ENCODE measurements at places on chromosomes 7 and 10.

GRCh38 chr10:123883673-123884320 is 7.8 kb downstream of the CPXM2 start:
- DNase-seq: no peak

- no peak for DNase-seq
These were observed 79.1 kb downstream of the AASS start for GRCh38 chr7:122064971-122065370.

- peak; percentile 31 for DNase-seq
These were observed at the start of gene SMO for GRCh38 chr7:129188372-129188891. SMO (plus strand) TSS chr7:129188633; CDS start chr7:129189152, 519 bp downstream.

DNA sequence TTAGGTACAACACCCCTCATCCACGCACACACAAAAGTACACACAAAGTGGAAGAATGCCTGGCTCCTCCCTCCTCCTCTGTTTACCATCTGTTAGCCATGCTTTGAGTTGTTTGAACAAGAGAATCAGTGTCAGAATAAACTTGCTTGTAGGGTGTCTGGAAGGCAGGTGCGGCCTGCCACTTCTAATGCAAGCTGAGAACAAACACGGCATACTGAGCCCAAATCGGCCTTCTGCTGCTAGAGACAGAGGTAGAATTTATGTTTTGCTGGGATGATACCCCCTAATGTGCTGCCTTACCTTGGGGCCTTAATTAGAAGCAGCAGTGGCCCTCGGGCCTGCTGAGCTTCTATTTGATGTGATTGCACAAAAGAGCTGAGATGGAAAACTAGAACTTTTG is 24.9 kb upstream of the FAM180A start:
- no peak for DNase-seq

- peak; percentile 67 for DNase-seq
These were observed 517.5 kb downstream of the DNAJB6 start for GRCh38 chr7:157854066-157854891.

DNA sequence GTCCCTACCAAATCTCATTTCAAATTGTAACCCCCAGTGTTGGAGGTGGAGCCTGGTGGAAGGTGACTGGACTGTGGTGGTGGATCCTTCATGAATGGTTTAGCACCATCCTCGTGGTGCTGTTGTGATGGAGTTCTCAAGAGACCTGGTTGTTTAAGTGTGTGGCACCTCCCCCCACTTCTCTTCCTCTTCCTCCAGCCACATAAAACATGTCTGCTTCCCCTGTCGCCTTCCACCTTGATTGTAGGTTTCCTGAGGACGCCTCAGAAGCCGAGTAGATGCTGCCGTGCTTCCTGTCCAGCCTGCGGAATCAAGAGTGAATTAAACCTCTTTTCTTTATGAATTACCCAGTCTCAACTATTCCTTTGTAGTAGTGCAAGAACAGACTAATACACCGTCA is 21.0 kb downstream of the GRB10 start:
- no peak for DNase-seq

GRCh38 chr7:39304668-39305405 is 261.4 kb upstream of the YAE1 start:
- DNase-seq: no peak

DNA sequence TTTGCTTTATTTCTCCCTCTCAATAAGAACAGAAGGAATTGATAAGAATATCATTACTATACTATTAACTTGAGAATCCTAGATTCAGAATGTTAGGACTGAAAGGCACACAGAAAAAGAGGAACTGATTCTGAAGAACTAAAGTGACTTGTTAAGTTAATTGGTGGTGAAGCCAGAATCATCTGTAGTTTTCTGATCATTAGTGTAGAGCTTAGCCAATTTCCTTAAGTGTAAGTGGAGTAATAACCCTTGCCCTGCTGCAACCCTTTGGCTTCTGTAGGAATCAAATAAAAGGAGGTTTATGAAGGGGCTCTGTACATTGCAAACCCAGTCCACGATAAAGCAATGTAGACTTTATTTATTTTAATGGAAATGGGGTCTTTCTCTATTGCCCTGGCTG is 1186.0 kb downstream of the SORCS3 start:
- DNase-seq: no peak

DNA sequence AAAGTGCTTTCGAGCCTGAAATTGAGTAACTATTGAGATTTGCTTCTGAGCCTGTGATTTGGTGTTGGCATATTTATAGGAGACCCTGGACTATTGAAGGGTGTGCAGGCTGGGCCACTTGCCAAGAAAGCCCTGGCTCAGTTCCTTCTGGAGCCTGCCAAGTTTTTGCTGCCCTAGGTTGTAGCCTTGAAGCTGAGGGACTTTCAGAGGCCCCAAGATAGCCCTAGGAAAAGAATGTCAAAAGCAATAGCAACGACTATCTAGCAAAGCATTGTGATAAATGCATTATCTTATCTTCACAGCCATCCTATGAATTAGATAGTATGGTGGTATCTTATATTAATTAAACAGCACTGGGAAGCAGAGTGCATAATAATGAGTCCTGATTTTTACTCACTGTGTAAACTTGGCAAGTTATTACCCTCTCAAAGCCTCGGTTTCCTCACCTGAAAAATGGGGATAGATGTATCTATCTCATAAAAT is 473.7 kb upstream of the PODXL start:
- DNase-seq: peak; percentile 82

DNA sequence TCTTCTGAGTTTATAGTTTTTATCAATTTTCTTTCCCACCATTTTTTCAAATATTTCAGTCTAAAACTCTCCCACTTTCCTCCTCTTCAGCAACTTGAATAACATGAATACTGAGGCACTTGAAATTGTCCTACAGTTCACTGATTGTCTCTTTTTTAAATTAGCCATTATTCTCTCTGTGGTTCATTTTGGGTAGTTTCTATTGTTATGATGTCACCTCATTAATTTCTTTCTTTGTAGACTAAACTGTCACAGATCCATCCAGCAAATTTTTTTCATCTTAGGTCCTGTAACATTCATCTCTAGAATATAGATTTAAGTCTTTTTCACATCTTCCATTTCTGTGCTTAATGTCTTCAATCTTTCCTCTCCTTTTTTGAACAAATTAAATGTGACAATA is 144.8 kb downstream of the LRRN3 start:
- DNase-seq: no peak

- no peak for DNase-seq
These were observed 12.2 kb downstream of the CPA2 start for GRCh38 chr7:130278860-130279259.

GRCh38 chr10:78664929-78665553 is 403.7 kb upstream of the ZMIZ1 start:
- no peak for DNase-seq

GRCh38 chr7:121485467-121486243 is 89.5 kb upstream of the FAM3C start:
- no peak for DNase-seq

DNA sequence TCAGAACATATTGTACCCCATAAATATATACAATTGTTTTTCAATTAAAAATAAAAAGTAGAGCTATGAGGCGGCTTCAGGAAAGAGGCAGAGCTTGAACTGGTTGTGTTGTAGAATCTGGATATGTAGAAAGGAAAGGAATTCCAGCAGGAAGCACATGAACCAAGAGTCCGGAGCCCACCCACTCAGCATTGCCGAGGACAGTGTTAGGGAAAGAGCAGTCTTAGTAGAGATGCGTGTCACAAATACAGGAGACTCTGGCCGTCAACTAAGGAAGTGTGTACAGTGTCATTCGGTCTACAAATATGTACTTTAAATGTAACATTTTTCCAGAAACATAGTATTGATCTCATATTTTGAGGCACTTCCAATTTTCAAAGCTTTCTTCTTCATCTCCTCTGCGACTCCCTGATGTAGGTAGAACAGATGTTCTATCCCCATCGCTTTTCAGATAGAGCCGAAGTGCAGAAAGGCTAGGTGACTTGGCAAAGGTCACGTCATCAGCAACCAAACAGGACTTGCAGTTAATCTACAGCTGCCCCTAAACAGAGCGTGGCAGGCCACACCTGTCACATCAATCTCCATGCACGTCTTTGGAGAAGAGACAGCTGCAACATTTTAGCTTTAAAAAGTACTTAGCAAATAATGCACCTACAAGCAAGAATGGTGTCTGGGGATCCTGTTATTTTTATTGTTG is 25.3 kb upstream of the GJD4 start:
- DNase-seq: no peak

GRCh38 chr7:39248692-39249090 is 271.0 kb downstream of the POU6F2 start:
- DNase-seq: no peak

GRCh38 chr10:112711366-112711765 is 238.7 kb upstream of the TCF7L2 start:
- no peak for DNase-seq

- no peak for DNase-seq
These were observed 178.5 kb downstream of the PTPRN2 start for GRCh38 chr7:158409120-158409519.

DNA sequence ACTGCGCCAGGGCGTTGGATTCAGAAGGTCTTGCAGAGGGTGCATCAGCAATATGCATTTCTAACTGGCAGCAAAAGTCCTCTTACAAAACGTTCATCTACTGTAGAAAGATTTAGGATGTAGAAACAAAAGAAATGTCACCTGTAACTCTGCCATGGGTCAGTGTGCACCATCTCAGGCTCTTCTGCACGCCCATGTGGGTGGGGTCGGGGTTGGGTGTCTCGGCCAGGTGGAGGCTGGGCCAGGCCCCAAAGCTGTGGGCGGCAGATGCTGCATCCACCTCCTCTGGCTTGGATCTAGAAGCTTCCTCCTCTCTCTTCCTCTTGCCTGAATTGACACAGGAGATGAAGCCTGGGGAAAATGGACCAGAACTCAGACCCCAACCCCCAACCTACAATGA is 111.3 kb upstream of the PPP2R2D start:
- no peak for DNase-seq

DNA sequence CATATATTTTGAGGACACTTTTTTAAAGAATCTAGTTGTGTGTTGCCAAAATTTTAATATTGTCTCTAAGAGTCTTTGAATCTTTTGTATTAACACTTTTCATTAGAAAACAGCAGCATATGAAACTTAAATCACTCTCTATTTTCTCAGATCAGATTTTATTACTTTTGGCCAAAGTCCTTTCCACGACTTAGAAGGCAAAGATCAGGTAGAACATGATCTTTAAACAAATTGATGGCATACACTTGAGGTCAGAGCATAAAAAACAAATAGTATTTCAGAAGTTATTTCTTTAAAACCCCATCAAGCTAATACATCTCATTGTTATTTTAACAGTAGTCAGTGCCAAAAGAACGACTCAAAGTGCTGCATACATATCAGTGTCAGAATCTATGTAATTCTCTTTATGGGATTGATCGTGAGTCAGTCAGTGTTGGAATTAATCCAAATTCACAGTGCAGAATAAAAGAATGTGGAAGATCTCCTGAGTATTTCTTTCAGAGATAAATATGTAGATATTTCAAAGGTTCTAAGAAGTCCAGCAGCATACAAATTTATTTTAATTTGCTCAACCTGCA is 9.6 kb upstream of the AGMO start:
- no peak for DNase-seq

DNA sequence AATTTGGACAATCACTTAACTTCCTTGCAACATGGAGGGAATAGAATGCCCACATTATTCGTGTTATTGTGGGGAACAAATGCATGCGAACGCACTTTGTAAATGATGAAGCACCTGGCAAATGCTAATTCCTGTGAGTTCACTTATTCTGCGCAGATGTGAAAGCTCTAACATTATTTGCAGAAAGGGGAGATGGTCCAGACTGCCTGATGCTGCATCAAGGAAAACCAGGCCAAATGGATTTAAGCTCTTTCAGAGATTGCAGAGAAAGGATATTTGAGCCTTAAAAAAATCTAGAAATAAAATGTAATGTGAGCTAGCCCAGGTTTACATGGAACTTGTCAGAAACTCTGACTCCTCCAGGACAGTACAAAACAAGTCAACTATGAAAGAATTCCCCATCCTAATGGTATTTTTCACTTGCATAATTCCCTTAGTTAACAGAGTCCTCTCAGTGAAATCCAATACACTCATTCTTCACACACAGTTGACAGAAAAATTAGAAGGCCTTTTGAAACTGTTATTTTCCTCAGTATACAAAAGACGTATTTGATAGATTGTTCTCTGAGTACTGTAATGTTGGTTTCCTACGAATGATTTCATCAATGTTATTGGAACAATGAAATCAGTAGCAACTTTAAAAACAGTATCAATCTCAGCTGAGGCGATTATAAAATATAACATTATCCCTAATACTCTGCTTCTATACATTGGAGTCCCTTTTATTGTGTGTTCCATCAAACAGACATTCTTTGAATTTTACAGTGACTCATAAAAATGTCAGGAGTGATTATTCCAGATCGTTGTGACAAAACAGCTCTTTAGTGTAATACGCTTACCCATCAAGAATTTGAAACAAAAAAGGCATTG is 136.3 kb upstream of the ANK3 start:
- no peak for DNase-seq

DNA sequence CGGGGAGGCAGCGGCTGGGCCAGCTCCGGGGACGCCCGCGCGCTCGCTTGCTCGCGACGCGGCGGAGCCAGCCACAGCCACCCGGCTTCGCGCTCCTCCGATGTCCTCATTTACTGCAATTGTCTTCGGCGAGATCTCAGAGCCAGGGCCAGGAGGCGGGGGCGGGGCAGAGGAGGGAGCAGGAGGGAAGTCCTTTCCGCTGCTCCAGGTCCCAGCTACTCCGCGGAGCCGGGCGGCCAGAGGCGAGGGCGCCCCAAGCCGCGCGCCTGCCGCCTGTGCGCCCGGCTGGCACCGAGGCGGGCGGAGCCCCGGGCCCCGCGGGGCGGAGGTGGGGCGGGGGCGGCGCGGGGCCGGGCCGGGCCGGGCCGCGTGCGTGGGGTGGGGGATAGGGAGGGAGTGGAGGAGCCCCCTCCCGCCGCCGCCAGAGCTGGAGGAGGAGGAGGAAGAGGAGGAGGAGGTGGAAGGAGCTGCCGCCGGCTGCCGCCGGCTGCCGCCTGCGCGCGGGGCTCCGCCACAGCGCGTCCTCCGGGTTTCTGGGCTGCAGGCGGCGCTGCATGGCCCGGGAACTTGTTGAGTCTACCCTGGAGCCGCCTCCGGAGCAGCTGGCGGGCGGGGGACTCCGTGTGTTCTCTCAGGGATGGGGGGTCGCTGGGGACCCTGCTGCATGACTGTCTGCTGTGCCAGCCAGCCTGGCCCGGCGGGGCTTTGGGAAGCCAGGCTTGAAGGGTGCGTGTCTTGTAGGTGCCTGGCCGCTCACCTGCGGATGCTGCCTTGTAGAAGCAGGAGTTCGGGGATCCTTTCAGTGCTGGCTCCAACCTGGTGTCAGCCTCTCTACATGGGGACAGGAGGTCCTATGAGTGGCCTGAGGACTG is at the start of gene INSYN2A:
Gene INSYN2A (minus strand): TSS at position 310 of the 872 bp plus-strand sequence. CDS start 20,196 bp downstream, outside the sequence.
- DNase-seq: no peak

- no peak for DNase-seq
These were observed 67.9 kb upstream of the OGDHL start for GRCh38 chr10:49830016-49830415.

DNA sequence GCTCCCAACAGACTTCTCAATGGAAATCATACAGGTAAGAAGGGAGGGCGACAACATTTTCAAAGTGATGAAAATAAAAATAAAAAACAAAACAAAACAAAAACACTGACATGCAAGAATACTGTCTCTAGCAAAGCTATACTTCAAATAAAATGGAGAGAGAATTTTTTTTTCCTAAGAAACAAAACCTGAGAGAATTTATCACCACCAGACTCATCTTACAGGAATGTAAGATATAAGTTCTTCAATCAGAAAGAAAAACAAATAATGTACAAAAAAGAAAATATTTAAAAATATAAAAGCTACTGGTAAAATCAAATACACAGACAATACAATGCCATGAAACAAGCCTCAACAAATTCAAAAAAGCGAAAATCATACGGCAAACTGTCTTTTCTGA is 113.2 kb downstream of the NRBF2 start:
- DNase-seq: no peak
